MCF 10A (cell line): ENCODE measurements at places on chromosomes 6 and 20. TPM values are rescaled to one million over a fixed set of nuclear protein-coding genes. Genes with fewer than 3 reads are reported as not detected.
A peak's percentile ranks its signal among the peaks of the same experiment; 100 is the strongest.

DNA sequence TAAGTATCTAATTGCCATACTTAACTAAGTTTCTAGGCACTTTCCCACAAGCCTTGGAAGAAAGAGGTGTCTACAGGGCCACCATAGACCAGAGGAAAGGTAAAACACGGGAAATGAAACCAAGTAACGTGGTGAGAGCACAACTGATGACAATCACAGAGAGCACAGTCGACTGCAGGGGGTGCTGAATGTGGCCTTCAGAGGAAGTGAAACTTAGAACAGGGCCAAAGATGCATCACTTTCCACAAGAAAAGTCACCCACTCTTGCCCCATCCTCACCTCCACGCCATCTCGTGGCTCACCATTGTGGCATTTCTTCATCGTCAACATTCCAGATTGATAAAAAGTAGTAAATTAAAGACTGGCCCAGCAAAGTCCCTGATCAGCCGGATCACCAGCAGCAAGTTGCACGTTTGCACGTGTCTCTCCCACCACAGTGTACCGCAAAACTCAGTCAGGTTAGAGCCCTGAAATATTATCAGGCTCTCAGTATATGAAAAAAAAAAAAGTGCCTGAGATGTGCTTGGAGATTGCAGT lies 31.4 kb downstream of the HIVEP2 start:
- no peak for DNase-seq

GRCh38 chr6:786946-787763 lies 94.2 kb upstream of the EXOC2 start:
- peak; percentile 18 for DNase-seq

DNA sequence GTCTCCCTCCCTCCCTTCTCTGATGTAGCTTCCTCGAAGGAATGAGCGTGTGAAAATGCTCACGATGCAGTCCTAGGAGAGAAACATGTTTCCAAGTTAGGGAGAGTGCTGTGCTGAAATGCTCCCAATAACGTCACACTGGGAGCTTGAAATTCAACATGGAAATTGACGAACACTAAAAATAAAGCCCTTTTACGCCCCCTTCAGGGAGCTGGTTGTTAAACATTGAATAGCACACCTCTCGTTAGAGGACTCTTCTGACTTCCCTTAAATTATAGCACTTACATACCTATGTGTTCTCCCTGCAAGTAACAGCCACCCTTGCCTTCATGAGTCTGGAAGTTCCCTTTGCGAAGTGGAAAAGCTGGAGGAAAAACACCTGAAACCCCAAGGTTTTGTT lies 88.6 kb downstream of the BFSP1 start:
- DNase-seq = peak; percentile 24

DNA sequence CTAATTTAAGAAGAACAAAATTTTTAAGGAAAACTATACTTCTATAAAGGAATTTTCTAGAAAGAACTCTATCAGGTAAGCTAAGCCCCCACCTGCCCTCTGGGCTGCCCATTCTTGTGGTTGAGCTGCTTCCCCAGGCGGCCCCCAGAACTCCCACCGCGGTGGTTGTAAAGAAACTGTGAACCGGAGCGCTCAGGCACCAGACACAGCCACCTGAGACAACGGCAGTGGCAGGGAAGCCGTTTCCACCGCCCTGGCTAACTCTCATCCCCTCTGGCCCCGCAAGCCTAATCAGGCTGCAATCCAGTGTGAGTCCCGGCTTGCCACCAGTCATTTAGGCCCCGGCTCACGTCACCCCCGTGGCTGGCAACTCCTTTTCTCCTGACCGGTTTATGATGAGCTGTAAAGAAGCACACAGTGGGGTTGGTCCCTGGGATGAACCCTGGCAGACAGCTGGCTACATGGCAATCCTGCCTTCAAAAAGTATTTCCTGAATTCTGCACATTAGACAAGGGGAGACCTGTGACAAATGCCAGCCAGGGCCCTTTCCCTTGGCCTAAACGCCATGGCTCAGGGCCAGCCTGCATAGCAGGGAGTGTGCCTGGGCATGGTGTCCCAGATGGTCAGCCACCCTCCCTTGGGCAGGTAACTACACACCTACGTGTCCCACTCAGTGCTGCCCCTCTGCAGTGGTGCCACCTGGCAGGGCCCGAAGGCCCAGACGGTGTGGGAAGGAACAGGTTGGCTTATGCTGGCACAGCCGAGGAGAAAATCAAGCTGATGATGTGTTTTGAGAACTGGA lies 63.8 kb upstream of the GPR31 start:
- no peak for DNase-seq

GRCh38 chr6:49911252-49911651 lies 44.9 kb upstream of the CRISP1 start:
- no peak for DNase-seq

- DNase-seq = peak; percentile 73
Measured at GRCh38 chr6:137389150-137389704, 105.0 kb downstream of the OLIG3 start.

DNA sequence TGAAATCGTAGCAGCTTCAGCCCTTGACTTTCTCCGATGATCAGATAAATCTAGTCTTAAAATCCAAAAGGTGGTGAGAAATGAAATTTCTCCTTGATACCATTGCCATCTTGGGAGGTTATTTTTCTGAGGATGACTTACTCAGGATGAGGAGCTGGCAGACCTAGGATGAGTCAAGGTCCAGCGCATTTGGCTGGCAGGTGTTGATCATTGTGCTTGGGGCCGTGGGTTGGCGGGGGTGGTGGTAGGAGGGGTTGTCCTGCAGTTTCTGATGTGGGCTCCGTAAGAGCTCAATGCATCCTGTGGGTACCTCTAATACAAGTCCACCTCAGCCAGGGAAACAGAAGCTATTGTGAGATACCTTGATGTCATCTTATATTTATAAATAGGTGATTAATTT lies 148.3 kb upstream of the SCGN start:
- DNase-seq = no peak

- DNase-seq = no peak
Measured at GRCh38 chr6:47200536-47201334, 109.0 kb downstream of the TNFRSF21 start.

- no peak for DNase-seq
Measured at GRCh38 chr6:152387091-152387490, 250.1 kb downstream of the SYNE1 start.

GRCh38 chr20:60210779-60211617 lies 252.8 kb downstream of the CDH26 start:
- DNase-seq = peak; percentile 57

CRISP2 gene
- total RNA-seq = not detected in 2 replicates

GABRR1 gene
- not detected in 2 replicates for total RNA-seq

CSE1L gene
- 65.2 and 101 TPM in 2 replicates for total RNA-seq

SSTR4 gene
- total RNA-seq = not detected in 2 replicates
